ENCODE measurements at places on chromosomes 3 and 15.

- DNase-seq: no peak
These were observed 6.8 kb downstream of the PCSK6 start for GRCh38 chr15:101482526-101483371.

- no peak for DNase-seq
These were observed 23.1 kb downstream of the DCLK3 start for GRCh38 chr3:36741285-36741684.

DNA sequence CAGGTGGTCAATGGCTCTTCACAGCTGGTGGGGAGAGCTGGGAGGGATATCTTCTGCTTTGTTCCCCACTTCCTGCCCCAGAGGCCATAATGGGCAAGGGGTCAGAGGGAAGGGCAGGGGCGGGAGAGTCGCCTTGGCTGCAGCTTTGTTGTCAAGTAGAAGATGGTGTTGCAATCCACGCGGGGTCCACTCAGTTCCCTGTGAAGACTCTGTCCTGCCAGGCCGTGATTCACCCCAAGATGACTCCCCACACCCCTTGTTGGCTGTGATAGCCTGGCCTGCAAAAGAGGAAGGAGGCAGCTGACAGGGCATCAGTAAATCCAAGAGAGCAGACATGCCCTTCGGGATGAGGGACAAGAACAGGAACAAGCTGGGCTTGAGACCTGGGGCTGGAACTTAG lies 6.9 kb downstream of the GALNT15 start:
- no peak for DNase-seq

GRCh38 chr15:35722501-35722900 lies 176.5 kb upstream of the DPH6 start:
- no peak for DNase-seq

- DNase-seq: peak; percentile 52
These were observed 30.4 kb downstream of the GOLGA6L2 start for GRCh38 chr15:23416349-23417276.

- no peak for DNase-seq
These were observed 302.0 kb downstream of the DIPK2A start for GRCh38 chr3:144273601-144274000.

DNA sequence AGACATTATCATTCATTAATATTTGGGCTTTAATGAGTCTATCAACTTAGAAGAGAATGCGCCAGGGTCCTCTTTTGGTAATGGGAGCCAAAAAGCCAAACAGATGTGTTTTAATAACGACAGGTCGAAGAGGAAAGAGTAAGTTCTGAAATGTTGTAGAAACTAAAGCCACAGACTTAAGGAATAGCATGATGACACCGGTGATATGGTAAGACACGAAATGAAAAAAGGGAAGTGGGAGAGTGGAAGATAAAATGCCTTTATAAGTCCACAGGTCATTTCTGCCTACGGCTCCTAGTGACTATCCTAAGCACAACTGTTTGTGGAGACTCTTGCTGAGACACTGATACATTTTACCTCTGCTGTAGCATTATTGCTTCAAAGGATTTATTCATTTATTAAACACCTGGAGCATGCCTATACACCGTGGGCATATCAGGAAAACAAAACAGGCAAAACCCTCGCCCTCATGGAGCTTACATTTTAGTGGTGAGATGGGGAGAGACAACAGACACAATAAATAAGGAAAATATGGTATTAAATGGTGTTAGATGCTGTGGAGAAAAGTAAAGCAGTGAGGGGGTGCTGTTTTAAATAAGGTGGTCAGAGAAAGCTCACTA lies 11.7 kb upstream of the CD47 start:
- DNase-seq: no peak

DNA sequence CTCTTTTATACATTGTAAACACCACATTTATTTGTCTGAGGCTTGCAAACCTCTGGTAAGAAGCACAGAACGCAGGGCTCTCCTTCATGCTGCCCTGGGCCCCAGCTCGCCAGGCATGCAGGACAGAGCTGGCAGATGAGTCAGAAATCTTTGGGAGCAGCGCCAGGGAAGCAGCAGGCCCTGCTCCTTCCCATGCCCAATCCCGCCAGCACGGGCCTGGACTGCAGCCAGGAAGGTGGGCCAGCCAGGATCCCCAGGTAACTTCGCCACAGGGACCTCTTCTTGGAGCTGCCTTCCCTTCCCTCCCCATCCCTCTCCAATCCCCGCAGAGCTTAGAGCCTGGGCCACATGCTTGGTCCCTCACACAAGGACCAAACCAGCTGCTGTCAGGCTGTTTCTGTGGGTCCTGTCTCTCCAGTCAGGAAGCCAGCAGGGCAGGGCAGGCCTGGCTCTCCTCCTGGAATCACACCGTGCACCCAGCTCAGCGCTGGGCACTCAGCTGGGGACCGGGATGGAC lies 8.8 kb downstream of the STOML1 start:
- DNase-seq: peak; percentile 84

- DNase-seq: no peak
These were observed 382.4 kb downstream of the SHQ1 start for GRCh38 chr3:72465853-72466252.

DNA sequence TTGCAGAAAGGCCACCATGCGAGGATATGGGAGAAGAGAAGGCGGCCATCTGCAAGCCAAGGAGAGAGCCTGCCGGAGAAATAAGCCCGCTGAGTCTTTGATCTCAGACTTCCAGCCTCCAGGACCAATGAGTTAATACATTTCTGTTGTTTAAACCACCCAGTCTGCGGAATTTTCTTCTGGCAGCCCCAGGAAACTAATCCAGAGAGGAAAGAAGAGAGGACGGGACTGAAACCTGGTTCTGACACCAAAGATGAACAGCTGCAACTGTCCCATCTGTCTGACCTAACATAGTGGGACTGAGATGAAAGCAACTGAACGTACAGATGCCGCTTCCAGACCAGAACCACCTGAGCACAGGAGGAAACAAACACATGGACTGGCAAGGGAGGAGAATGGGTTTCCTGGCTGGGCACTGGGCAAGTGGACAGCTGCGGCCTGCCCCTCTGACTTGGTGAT lies 32.3 kb downstream of the VGLL4 start:
- no peak for DNase-seq

DNA sequence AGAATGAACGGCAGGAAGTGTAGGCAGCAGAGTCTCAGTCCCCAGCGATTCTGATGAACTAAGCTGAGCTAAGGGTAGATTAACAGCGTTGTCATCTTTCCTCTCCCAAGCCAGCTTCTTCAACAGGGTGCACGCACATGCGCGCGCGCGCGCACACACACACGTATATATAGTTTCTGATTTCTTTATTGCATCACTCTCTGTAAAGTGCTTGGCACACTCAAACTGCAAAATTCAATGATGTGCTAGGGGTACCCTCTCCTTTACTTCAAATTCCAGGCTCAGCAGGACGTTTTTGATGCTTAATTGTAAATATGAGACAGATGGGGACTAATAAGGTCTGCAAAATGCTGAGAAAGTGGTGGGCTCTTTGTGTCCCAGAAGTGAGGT lies 26.1 kb upstream of the VPS8 start:
- no peak for DNase-seq

DNA sequence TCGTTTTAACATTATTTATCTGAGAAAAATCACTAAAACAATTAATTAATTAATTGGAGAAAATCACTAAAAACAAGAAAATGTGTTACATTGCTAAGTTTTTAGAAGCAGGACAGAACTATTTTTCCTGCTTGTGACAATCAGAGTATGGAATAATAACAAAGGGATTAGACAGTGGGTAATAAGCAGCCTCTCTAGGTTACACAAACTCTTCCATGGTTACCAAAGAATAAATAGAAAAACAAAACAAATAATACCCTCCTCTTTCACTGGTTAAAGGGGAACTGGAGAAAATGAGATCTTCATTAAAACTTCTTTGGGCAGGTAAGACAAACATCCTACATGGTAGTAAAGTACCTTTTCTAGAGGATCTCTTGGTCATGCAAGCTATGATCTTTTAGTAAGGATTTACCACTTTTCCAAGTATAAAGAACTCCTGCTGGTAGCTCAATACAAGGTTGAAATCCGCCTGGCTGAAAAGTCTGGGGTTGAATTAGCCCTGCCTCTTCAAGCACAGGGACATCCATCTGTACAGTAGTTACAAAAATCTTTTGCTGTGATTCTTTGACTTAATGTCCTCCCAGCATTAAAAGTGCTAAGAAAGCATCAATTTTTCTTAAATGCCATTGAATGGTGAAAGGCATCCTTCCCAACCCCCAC lies 2.5 kb upstream of the PLCH1 start:
- no peak for DNase-seq

GRCh38 chr3:105836533-105836932 lies 32.3 kb downstream of the CBLB start:
- no peak for DNase-seq

GRCh38 chr3:187900993-187901755 lies 155.9 kb upstream of the BCL6 start:
- no peak for DNase-seq

DNA sequence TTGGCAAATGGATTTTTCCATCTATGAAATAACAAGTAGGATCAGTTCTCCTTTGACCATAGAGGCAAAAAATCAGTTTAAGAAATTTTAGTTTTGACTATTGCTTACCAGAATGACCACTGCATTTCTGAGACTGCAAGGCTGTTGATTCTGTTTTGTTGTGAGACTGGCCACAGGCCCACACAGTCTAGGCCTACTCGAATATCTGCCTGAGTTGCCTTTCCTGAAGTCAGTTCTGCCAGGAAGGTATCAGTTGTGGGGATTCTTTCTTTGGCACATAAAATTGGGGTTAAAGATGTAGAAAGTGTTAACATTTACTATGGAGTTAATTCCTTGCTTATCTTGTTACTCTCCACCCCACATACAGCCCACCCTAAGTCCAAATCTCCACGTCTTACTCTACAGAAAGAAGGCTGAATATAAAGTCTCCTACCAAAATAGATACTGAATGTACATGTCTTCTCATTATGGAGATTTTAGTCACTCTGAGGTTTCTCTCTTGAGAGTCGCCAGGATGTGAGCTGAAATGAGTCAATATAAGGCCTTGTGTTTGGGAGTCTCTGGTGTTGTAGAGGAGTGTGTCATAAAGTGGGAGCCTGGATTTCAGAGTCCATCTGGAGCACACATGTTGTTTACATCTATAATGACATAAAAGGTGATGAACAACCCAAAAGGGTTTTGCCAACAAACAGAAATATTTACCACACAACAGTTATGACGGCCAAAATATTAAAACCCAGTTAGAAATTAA lies 45.0 kb upstream of the WWTR1 start:
- DNase-seq: no peak

GRCh38 chr3:29775340-29775739 lies 494.5 kb downstream of the RBMS3 start:
- no peak for DNase-seq

- DNase-seq: peak; percentile 85
These were observed 35.9 kb downstream of the HMCES start for GRCh38 chr3:129314386-129315222.

DNA sequence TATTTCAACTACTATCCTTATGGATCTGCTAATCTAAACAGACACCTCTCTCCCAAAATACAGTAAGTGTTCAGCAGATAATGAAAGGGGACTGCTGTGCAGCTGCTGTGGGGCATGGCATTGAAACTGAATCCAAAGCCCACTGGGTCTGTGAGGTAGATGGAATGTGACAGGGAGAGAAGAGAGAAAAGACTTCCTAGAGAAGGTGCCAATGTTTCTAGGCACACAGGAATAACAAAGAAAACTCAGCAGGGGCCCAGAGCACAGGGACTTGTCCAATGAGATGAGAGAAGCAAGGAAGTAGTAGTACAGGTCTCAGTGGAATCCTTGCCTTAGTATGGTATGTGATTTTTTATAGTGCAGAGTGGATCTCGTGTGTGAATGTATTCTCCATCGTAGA lies 457.8 kb downstream of the IL5RA start:
- no peak for DNase-seq

DNA sequence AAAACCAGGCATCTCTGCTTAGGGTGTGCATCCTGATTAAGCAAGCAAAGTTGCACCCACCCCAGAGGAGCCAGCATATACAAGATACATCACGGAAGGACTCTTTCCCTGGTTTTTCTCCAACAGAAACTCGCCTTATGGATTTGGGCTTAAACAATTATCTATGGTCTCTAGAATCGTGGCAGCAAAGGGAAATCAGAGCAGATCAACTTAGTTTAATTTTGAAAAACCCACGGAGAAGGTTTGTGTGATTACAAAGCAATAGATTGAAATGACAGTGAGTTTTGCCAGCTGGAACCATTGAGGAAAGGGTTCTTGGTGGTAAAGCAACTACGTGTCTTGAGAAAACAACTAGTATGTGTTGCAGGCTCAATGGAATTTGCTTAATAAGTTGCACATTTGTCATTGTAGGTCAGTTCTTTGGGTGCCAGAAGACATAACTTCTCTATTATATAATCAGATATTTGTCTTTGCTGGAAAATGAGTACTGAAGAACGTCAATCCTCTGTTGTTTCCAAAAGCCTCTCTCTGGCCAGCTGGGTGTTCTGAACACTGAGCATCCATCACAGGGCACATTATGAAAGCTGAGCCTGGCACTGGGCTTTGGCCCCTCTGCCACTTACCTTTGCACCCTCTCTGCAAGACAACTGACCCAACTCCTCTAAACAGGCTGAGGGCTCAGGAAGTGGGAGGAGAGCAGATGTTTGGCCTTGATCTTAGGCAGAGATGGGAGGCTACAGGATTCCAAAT lies 75.7 kb upstream of the FBN1 start:
- DNase-seq: no peak

- DNase-seq: no peak
These were observed 12.7 kb upstream of the PTPN9 start for GRCh38 chr15:75591655-75592364.

DNA sequence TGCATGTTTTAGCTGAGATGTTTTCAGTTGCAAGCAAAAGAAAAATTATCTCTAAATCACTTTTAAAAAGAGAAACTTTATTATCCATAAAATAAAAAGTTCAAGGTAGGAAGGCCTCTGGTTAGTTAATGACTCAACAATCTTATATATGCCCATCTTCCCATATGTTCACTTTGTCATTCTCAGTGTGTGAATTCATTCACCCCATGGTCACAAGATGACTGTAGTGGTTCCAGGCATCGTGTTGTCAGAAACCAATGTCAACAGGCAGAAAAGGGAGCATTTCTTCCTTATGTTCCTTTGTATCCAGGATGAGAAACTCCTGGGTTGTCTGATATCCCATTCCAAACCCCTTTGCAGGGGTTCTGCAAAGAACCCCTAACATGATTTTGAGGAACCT lies 119.9 kb upstream of the RAP2B start:
- no peak for DNase-seq

GRCh38 chr3:133329626-133330025 lies 70.2 kb upstream of the BFSP2 start:
- DNase-seq: no peak

- no peak for DNase-seq
These were observed 45.8 kb downstream of the MITF start for GRCh38 chr3:69784954-69785514.

GRCh38 chr3:195897081-195897852 lies 11.1 kb downstream of the TNK2 start:
- peak; percentile 70 for DNase-seq

GRCh38 chr15:25693321-25694238 lies 169.5 kb downstream of the ATP10A start:
- no peak for DNase-seq

DNA sequence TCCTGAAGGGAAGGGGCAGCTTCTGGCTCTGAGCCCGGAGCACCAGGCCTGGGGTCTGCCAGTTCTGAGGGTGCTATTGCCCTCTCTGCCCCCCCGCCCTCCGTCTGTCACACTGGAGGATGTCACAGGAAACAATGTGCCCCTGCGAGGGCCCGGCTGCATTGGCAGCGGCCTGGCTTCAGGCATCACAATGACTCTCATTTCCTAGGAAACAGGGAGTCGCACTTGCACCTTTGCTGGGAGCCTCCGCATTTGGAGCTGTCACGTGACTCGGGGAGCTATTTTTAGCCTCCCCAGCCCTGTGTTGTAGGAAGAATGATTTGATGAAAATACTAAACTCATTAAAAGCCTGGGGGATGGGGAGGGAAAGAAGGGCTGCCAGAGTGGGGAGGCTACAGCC lies 518.9 kb downstream of the SHQ1 start:
- no peak for DNase-seq

Measured in breast epithelium (tissue), 4 donors.